HepG2 (cell line): ENCODE measurements at places on chromosomes 1 and 21. TPM values are rescaled to one million over a fixed set of nuclear protein-coding genes. Genes with fewer than 3 reads are reported as not detected.

FAM78B gene
- total RNA-seq, result 0.29 and 0.31 TPM in 2 replicates

PRRX1 gene
- not detected in 2 replicates for total RNA-seq

CFHR1 gene
- not detected in 2 replicates for total RNA-seq

PFKFB2 gene
- total RNA-seq, result 9.4 and 10.6 TPM in 2 replicates

TFAP2E gene
- total RNA-seq, result 0.31 and 0.44 TPM in 2 replicates

GNAT2 gene
- total RNA-seq, result 0.20 and 0.24 TPM in 2 replicates
